HepG2 (cell line): ENCODE measurements at places on chromosomes 16 and 17.

- DNase-seq: no peak
Observed at GRCh38 chr16:21256636-21257035, 21.5 kb downstream of the CRYM start.

DNA sequence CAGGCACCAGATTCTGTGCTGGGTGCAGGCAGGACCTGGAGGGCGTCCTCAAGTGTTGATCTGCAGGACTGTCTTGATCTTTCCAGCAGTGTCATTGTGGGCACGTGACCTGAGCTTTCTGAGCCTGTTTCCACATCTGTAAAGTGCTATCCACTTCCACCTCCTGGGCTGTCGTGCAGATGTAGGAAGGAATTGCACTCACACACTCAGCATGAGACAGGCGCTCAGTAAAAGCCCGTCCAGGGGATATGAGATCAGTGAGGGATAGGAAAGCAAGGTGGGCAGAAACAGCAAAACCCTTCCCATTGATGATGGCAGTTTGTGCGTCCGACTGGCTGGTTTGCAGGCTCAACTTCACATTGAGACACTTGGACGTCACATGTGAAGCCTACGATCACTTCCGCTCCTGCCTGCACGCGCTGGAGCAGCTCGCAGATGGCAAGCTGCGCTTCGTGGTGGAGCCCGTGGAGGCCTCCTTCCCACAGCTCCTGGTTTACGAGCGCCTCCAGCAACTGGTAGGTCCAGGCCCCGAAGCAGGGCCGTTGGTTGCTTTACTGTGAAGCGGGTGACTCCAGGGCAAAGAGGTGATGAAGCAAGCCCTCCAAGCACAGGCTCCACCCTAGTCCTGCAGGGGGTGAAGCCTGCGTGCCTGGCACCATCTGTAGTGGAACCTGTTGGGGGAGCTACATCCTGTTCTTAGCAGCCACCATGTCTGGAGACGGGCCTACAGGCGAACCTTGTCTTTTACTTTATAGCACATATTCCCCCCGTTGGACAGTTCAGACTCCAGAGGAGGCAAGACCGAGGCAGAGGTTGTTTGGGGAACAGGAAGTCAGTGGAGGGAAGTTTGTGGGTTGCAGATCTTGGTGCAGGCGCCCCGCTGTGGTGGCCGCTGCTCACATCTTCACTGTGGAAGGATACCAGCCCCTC is 23.0 kb downstream of the METTL22 start:
- DNase-seq: no peak

DNA sequence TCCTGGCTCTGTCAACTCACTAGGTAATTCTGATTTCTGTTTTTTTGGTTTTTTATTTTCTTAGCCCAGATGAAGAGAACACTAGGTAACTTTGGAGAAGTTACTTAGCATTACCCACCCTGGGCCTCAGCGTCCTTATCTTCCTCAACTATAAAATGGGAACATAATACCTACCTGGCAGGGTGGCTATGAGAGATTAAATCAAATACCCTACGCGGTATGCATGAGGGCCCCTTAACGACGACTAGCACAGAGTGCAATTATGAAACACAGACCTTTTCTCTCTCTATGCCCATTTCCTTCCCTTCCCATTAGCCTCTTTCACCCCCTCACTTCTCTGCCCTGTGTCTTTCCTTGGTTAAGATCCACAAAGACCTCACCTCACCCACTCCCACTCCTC is 11.1 kb downstream of the XPO6 start:
- DNase-seq: no peak

DNA sequence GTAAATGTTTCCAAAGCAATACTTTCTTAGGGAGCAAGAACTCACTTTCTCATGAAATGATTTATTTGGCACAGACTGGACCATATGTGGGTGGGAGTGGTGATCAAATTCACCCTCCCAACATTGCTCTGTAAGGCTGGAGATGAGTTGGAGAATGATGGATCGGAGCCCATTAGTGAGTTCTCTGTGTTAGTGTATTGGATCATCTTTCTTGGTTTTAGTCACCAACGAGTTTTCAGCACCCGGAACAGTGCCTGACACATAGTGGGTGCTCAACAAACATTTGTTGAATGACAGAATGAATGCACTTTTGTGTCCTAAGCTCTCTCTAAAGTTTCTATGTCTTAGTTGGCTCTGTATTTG is 104.5 kb upstream of the FAM20A start:
- DNase-seq: no peak
